ENCODE measurements at places on chromosomes 5 and 9.

- DNase-seq, result no peak
Observed at GRCh38 chr5:171166766-171167165, 142.3 kb upstream of the TLX3 start.

DNA sequence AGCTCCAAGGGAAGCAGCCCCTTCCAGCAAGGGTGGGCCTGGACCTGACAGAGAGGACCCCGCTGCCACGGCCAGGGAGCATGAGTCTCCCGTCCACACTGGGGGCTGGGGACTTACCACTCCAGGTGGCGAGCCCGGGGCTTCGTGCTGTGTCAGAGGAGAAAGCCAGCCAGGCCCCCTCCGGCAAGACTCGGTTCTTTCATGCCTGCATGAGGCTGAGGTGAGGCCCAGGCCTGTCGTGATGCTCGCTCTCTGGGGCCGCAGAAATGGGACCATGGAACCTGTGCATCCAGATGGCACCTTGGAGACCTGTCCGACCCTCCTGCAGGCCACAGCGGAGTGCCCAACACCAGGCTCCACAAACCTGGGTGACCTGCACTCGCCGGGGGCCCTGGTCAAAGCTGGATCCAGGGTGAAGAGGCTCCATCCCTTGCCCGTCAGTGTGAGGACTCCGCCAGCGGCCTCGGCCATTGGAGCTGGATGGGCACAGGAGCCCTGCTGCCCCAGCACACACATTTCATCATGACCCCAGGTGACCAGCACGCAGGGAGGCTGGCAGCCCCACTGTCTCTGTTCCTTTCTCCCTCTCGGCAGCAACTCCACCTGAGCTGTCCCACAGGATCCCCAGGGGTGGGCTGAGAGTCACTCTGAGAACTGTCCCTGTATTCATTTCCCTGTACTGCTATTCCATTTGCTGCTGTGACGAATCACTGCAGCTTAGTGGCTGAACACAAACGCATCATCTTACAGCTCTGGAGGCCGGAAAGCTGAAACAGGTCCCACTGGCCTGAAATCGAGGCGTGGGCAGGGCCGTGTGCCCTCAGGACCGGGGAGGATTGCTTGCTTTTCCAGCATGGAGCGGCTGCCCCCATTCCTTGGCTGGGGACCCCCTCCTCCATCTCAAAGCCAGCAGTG lies 24.4 kb downstream of the SLC6A18 start:
- DNase-seq, result no peak

- no peak for DNase-seq
Observed at GRCh38 chr5:32828492-32828891, 117.4 kb downstream of the NPR3 start.

DNA sequence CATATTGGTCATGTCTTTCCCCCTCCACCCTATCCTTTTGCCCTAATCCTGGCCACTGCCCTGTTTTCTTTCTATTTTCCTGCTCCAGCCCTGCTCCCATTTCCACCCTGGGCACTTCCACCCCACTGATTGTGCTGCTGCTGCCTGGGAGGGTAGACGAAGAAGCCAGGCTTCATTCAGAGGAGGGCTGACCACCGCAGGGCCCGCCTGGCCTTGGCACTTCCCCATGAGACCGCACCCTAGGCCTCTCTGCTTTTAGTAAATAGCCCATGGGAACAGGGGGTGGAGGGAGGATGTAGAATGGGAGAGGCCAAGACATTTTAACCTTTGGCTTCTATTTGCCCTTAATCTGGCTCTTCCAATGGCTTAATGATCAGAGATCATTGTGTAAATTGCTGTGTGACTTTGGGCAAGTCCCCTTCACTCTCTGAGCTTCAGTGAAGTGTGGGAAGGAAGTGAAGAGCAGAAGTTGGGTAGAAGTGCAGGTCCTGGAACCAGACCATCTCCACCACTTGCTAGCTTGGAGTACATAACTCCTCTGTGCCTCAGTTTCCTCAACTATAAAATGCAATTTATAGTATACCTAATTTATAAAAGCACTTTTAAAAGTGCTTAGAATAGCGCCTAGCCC lies 13.6 kb upstream of the GPX3 start:
- DNase-seq, result no peak

- DNase-seq, result no peak
Observed at GRCh38 chr9:87148331-87149104, 201.2 kb upstream of the GAS1 start.

DNA sequence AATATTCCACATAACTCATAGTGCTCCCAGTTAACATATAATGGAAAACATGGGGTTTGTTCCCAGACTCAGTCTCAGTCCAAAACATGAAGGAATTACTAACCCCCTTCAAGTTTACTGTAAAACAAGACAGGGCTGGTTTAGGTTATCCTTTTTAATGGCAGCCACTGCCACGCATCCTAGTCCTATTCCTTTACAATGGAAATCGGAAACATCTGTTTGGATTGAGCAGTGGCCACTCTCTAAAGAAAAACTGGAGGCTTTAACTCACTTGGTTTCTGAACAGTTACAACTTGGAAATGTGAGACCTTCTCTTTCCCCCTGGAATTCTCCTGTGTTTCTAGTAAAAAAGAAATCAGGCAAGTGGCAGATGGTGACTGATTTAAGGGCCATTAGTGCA lies 609.9 kb upstream of the ACO1 start:
- no peak for DNase-seq

DNA sequence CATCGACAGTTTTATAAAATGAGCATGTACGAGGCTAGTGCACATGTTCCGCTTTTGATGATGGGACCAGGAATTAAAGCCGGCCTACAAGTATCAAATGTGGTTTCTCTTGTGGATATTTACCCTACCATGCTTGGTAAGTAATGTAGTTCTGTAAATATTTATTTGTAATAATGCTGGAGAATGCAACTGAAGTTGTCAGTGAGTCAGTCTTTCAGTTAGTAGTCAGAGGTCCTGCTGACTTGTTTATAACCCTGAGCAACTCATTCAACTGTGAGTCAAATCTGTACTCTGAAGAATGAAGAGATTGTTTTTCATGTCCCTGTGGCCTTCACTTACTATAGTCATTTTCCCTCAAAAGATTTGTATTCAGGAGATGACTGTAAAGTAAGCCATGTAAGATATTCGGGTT lies 28.4 kb upstream of the GPR150 start:
- DNase-seq, result no peak

- DNase-seq, result no peak
Observed at GRCh38 chr9:133693703-133694529, 44.2 kb downstream of the SARDH start.
